HEK293T (cell line): ENCODE measurements at places on chromosomes 6 and 20.
A peak's percentile ranks its signal among the peaks of the same experiment; 100 is the strongest.

GRCh38 chr6:26173836-26174145, 86.6 kb downstream of the HFE start:
- no peak for DNase-seq

DNA sequence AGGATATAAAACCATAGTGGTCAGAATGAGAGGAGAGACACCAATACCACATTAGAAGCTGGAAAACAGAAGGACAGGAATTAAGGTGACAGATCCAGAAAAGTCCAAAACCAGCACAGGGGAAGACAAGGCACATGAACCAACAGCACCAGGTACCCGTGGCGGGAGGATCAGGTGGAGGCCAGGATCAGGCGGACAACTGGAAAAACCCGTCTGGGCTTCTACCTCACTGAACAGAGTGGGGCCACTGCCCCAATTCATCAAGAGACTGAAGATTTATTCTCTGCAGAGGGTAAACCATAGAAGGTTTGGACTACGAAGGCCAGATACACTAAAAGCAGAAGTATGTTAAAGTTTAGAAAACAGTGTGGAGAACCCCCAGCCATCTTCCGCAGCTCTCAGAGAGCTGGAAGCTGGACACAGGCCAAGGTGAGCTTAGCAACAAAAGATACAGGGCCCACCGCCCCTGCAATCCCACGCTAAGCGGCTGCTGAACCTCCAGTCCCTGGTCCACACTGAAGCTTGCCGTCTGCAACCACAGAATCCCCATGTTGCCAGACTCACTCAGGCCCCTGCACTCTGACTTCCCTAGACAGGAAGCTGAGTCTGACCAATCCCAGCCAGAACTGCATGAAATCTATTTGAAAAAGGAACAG, 29.9 kb downstream of the ABHD12 start:
- DNase-seq = no peak

GRCh38 chr20:51275181-51275580, 252.3 kb upstream of the KCNG1 start:
- DNase-seq = no peak

- DNase-seq = no peak
Measured at GRCh38 chr20:24497851-24498250, 28.4 kb downstream of the SYNDIG1 start.

GRCh38 chr6:16352258-16352635, 113.9 kb downstream of the GMPR start:
- DNase-seq = no peak

GRCh38 chr6:161200610-161201370, 73.1 kb downstream of the AGPAT4 start:
- DNase-seq = no peak

GRCh38 chr6:32087574-32088486, 21.3 kb downstream of the TNXB start:
- peak; percentile 62 for DNase-seq

DNA sequence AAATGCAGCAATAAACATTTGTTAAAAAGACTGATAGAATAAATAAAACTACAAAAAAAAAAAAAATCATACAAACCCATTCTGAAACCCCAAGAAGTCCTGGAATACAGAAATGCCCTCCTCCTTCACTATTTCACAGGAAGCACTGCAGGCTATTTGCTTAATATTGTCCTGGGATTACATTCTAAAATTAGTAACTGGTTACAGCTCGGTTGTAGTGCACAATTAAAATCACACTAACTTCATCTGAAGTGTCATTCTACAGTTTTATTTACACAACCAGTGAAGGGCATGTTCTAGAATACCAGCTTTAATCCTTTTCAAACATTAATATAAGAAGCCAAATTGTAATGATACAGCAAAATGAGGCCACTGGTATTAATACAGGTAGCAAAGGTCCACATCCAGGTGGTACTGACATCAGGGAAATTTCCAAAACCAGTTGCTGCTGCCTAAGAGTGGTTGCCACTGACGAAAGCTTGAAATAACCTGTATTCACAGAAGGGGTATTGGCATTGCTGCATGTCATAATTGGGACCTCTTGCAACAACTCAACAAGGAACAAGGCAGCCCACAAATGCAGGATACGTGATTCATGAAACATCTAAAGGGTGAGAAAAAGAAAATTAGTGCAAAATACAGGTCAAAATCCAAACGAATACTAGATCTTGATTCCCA, 26.9 kb downstream of the AKIRIN2 start:
- DNase-seq = no peak

DNA sequence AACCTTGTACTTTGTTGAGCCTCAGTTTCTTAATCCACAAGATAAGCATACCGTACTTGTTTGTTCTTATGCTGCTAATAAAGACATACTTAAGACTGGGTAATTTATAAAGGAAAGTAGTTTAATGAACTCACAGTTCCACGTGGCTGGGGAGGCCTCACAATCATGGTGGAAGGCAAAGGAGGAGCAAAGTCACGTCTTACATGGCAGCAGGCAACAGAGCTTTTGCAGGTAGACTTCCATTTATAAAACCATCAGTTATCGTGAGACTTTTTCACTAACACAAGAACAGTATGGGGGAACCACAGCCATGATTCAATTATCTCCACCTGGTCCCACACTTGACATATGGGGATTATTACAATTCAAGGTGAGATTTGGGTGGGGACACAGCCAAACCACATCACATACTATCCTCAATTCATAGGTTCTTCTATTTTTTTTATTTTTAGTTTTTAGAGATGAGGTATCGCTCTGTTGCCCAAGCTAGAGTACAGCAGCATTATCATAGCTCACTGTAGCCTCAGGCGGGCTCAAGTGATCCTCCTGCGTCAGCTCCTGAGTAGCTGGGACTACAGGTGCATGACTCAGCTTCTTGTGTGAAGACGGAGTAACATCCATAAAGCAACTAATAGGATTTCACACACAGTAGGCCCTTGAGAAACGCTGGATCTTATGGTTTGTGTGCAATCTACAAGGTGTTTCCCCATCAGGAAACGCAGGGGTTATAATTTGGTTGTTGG, 76.7 kb upstream of the IYD start:
- DNase-seq = no peak

DNA sequence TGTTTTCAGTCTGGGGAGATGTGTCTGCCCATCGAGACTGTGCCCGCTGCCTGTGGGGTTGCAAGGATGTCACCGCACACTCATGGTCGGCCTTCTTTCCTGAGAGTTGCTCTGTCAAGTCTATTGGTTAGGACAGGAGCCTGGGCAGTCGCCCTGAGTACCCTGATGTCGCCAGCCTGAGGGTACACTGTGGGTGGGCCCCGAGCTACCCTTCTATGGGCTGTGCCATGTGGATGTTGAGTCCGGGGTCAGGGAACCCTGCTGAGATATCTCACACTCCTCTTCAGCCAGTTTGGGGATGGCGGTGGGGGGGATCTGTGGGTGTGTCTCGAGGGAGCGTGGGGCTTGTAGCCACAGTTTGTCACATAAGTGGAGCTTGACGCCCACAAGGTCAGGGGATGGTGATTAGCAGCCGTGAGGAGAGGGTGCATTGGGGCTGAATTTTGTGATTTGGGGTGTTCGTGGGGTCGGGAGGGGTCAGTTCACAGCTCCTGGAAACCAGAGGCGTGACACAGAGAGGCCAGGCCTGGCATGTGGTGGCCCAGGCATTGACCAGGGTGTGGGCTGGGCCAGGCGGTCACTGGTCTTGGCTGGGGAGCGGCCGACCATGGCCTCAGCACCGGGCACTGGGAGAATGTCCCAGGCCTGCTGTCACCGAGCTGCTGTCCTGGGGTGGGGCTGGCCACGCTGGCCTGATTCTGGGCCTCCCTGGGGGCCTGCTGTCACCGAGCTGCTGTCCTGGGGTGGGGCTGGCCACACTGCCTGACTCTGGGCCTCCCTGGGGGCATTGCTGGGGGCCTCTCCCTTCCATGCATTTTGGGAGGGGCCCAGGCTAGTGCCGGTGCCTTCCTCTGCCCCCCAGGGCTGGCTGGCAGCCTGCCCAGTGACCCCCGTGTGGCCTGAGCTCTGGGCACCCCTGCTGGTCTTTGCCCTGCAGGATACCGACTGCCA, 1.6 kb upstream of the NPBWR2 start:
- no peak for DNase-seq

DNA sequence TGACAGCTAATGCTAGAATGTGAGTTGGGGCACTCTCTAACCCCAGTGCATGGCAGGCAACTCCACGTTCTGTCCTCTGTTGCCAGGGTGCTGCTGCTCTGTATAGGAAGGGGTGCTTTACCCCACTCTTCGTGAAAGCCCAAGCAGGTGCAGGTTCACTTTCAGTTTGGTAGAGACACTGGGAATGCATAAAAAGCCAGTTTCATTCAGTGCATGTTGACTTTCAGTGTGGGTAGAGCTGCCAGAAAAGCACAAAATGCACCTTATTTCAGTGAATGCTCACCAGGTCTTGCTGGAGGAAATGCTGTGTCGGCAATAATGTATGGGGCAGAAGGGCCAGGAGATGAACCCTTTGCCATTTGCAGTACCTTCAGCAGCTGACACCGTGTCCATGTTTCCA, 62.1 kb upstream of the ADGRB3 start:
- no peak for DNase-seq

DNA sequence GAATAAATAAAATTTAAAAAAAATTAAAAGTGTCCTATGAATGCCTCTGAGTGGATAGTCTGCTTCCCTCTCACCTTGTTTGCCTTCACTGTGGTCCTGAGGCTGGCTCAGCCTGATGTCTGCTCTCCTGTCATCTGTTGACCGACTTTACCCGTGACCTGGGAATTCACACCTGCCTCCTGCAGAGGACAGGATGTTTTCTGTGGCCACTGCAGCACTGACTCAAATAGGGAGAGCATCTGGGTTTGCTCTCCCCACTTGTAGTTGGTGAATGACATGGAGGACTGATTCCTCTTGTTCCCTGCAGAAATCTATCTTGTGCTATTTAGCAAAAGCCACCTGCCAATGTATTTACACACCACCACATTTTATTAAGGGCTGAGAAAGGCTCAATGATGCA, 52.4 kb upstream of the ERVFRD-1 start:
- no peak for DNase-seq

DNA sequence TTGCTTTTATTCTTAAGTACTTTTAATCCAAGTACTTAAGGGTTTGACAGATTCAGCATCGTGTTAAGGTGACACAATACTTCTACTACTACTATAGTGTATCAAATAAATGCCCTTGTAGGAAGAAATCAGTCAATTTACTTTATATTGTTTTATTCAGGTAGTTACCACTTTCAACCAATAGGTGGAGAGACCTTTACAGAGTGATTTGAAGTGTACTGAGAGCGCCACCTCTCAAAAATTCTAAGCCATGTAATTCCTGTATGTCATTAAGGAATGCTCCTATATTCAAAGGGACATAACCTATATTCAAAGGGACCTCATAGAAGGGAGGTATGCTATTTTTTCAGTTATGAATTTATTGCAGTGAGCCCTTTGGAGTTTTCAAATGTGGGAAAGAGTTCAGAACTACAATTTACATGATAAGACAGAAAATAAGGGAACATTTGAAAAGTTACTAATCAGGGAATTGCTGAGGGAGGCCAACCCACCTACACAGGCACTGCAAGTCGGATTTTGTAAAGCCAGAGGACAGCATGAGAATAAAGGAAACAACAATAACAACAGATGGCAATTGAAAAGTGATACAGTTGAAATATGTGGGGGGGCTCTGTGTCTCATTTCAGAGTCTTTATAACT, 955.6 kb downstream of the TBC1D32 start:
- peak; percentile 39 for DNase-seq
